NCI-H510A (cell line): ENCODE measurements at places on chromosomes 12 and 14.

DNA sequence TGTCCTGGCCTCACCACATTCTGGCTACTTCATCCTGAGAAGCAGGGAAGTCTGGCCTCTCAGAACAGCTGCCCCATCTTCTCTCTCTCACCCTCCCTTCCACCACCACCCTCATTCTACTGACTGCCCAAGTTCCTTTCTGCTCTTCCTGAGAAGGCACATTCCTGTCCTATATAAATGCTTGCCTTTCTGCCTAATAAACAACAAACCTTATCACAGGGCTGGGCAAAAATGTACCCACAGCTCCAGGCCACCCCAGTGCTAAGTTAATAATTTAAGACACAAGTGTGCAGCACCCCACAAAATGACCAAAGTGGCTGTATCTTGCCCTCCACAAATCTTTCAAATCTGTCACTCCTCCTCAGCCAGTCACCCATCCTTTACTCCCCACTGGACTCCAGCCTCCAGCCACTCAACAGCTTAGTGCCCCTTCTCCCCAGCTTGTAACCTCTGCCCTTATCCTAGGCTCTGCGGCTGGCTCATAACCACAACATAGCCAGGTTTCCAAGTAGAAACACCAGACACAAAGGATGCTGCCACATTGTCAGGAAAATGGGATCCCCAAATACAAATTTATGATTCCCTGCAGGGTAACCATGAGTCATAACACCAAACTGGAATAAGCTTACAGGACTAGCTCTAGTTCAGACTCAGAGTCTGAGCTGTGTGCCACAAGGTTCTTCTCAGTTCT lies 15.0 kb downstream of the OXA1L start:
- DNase-seq: no peak

GRCh38 chr14:25537846-25538455 lies 488.0 kb upstream of the STXBP6 start:
- DNase-seq: no peak

- DNase-seq: peak; percentile 59
Measured at GRCh38 chr14:96126783-96127271, 77.8 kb upstream of the BDKRB2 start.

DNA sequence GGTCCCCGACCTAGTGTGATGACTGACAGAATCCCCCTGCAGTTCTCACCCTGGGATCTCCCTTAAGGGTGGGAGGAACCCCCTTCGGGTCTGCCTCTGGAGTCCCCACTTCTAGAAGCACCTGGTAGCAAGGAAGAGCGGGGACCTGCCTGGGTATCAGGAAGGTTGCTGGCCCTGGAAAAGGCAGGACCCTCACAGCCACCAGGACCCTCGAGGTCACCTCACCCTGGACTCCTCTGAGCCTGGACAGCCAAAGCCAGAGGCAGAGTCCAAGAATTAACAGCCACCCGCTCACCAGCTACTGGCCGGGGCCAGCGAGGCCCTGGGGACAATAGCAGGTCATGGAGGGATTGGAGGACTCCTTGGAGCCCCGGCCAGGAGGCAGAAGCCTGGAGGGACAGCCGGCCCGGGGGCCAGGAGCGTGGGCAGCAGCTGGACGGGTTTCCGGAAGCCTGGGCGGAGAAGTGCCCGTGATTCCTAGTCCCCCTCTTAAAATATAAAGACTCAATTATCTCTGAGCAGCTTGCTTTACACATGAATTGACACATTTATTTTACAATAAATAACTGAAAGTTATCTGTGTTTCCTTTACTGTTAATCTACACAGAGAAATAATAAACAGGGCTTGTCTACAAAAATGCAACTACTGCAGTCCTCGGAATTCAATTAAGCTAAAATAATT lies 17.5 kb downstream of the BCL11B start:
- DNase-seq: no peak

DNA sequence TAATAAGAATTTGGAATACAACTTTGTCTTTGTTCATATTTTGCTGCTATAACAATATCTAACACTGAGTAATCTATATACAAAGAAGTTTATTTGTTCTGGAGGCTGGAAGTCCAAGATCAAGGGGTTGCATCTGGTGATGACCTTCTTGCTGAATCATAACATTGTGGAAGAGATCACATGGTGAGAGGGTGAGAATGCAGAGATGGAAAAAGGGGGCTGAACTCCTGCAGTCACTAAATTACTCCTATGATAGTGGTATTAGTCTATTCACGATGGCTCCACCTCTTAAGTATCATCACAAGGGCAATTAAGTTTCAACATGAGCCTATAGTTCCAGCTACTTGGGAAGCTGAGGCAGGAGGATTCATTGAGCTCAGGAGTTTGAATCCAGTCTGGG lies 4.5 kb upstream of the AKAP6 start:
- no peak for DNase-seq

DNA sequence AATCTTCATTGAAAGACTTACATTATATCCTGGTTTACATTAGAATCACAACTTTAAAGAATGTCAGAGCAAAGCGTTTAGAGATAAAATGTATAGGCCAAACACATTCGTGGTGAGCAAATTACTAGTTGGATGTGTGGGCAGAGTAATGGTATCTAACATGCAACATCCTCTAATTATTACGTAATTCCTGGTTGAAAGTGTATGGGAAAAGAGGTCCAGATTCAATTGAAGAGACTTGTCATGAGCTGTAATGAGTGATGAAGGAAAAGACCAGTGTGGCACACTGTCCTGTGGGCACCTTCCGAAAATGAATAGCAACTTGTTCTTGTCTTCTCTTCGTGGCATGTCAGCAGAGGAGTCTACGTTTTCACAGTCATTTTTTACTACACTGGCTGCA lies 192.8 kb downstream of the LRIG3 start:
- DNase-seq: no peak

GRCh38 chr12:101839324-101840283 lies 8.8 kb upstream of the GNPTAB start:
- no peak for DNase-seq

DNA sequence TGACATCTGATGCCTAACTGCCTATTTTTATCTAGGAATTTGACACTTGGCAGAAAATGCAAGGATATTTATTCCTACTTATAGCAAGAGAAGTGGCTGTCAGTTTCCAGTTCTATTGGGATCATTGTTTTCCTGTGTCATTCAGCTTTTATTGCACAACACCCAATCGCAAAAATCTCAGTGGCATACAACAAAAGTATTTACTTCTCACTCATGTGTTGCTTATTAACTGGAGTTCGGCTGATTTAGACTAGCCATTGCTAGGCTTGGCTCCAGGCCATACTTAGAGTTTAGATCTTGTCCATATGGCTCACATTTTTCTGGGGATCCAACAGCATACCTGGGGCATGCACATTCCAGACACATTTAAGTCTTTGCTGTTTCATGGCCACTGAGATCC lies 218.6 kb upstream of the SYT1 start:
- no peak for DNase-seq

DNA sequence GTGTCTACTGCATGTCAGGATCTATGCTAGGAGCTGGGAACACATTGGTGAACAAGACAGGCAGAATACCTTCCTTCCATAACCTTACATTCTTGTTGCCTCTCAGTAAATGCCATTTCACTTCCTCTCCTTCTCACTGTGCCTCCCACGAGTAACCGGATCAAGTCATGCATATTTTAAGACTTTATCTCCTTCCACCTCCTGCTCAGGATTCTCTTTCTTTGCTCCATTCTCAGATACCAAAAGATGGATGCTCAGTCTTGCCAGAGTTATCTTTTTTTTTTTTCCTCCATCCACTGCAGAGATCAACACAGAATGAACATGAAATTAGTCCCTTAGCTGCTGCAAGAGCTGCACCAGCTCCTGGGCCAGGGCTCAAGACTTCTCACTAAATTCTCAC lies 20.0 kb upstream of the APPL2 start:
- DNase-seq: no peak

DNA sequence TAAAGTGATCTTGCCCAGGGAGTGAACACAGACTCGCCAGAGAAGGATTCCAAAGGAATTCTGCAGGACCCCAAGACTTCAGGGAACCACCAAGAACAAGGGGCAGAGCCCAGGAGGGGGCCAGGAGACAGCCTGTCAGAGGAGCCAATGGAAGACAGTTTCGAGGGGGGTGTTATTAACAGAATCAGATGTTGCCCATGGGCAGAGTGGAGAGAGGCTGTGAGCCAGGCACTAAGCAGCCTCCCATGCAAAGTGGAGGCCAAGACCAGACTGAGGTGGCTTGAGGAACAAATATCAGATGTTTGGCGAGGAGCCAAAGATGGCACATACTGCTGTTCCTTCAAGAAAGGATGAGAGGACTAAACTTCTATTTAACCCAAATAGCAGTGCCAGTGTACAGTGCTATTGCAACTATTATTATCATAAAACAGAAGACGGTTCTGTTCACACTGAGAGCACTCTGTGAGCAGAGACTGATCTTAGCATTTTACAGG lies 12.6 kb downstream of the APPL2 start:
- no peak for DNase-seq

DNA sequence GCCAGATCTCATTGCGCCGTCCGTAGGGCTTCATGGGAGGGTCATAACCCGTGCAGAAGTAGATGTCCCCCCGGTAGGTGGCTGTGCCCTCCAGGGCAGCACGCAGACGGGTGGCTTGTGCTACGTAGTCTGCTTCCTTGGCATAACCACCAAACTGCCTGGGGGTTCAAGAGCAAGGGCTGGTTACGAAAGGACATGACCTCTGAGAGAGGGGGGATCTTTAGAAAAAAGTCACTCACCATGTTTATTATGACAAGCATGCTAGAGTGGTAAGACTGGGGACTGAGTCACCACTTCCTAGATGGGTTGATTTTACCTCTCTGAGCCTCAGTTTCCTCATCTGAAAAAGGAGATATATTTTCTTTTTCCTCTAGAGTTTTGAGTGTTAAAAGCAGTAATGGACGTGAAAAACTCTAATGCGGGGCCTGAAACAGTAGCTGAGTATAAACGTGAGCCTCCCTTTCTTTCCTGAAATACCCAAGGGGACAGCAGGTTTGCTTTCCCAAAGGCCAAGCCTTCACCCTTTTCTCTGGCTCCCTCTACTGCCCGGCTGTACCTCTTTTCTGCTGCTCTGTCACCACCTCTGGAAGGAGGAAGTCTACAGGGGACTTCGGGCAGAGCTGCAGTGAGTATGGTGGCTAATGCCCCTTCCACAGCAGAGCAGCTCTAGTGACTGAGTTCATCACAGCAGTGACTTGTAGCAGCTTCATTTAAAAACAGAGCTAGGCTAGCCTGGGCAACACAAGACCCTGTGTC lies 23.5 kb upstream of the GPRC5D start:
- no peak for DNase-seq

- no peak for DNase-seq
Measured at GRCh38 chr12:106064721-106065021, 74.1 kb downstream of the NUAK1 start.

DNA sequence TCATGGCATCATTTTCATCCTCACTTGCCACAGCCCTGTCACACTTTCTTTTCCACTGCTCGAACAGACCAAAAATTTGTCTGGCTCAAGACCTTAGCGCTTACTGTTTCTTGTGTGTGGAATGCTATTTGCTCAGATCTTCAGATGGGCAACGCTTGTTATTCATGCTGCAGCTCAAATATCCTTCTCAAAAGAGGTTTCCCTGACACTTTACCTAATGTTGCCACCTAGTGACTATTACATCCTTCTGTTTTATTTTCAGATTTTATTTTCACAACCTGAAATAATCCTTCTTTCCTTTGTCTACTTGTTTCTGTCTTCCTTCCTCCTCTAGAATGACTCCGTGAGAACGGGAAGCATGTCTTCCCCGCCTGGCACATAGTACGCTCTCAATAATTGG lies 5.6 kb downstream of the FBXO33 start:
- DNase-seq: no peak

DNA sequence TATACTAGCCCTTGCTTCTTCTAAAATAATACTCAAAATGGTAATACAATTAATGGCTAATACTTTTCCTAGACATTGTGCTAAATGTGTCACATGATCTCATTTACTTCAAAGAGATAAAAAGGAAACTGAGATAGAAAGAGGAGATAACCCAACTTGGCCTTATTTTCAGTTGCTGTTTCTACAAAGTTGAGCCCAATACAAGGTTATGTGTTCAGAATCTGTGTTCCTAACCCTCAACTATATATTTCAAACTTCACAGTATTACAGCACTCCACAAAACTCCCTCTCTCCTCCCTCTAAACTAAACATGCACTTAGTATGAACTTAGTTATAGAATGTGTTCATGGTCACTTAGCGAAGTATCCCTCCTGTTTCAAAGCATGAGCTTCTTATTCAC lies 277.9 kb downstream of the CCER1 start:
- no peak for DNase-seq

GRCh38 chr14:93772263-93772662 lies 16.0 kb downstream of the PRIMA1 start:
- no peak for DNase-seq

DNA sequence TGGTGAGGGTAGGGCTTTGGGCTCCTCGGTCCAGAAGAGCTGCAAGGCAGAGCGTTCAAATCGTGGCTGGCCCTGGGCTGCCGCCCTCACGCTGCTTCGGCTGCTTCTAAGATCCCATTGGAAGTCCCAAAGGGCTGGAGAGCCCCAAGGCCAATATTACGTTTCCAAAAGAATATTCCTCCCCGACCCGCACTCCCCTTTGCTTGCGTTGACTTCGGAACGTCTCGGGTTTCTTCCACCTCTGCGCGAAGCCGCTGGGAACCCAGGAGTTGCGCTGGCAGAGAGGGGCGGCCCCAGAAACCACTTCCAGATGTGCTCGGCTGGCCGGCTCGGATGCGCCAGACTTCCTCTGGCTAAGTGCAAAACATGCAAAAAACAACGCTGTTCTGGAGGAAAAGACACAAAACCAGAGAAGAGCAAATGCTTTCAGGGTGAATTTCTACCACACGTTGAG lies at the start of gene GLT8D2:
GLT8D2 (minus strand) TSS at position 285 of the 454 bp plus-strand sequence. CDS start 30,539 bp downstream, outside the sequence.
- no peak for DNase-seq

- DNase-seq: no peak
Measured at GRCh38 chr14:77459072-77459723, 1.3 kb downstream of the AHSA1 start.

GRCh38 chr12:45076417-45077026 lies 25.6 kb upstream of the DBX2 start:
- DNase-seq: no peak

DNA sequence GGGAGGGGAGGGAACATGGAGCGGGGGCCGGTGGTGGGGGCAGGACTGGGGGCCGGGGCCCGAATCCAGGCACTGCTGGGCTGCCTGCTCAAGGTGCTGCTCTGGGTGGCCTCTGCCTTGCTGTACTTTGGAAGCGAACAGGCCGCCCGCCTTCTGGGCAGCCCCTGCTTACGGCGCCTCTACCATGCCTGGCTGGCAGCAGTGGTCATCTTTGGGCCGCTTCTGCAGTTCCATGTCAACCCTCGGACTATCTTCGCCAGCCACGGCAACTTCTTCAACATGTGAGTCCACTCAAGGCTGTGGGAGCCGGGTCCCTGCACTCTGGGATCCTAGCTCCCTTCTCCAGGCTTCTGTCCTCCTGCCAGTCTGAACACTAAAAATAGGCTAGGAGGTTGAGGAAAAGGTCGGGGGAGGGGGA lies 1.1 kb downstream of the FITM1 start:
- no peak for DNase-seq
